ENCODE measurements at places on chromosomes 16 and 17. TPM values are rescaled to one million over a fixed set of nuclear protein-coding genes. Genes with fewer than 3 reads are reported as not detected.

- DNase-seq = peak; percentile 50
Observed at GRCh38 chr17:44187131-44187899, 543 bp downstream of the TMUB2 start.

GRCh38 chr17:3691617-3692067 is 4.3 kb downstream of the P2RX5 start:
- DNase-seq = no peak

GRCh38 chr16:83952940-83953795 is at the start of gene OSGIN1:
TSS of gene OSGIN1 (plus strand) at chr16:83953240. CDS start at chr16:83957672, 4,432 bp downstream.
- peak; percentile 94 for DNase-seq

KRTAP3-2 gene
- not detected for total RNA-seq

IL17C gene
- not detected for total RNA-seq

DPEP2 gene
- total RNA-seq = 2.9 TPM

KRTAP9-4 gene
- not detected for total RNA-seq
